GM10248 (cell line): ENCODE measurements at places on chromosomes 1 and 21.

GRCh38 chr1:110300412-110301085 lies 38.6 kb upstream of the RBM15 start:
- no peak for DNase-seq

DNA sequence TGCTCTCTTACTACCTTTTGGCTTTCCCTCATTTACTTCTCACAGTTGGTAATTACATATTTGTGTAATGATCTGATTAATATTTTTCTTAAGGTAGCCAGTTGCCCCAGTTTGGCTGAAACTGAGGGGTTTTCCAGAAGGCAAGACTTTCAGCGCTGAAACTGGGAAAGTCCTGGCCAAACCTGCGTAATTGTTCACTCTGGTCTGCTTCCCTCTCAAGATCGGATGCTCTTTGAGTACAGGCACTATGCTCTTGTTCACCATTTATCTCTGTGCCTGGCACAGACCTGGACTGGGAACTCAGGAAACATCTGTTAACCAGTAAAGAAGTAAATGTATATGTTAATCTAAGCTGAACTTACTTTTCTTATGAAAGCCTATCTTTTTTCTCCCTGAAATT lies 209.6 kb upstream of the HOOK1 start:
- no peak for DNase-seq

DNA sequence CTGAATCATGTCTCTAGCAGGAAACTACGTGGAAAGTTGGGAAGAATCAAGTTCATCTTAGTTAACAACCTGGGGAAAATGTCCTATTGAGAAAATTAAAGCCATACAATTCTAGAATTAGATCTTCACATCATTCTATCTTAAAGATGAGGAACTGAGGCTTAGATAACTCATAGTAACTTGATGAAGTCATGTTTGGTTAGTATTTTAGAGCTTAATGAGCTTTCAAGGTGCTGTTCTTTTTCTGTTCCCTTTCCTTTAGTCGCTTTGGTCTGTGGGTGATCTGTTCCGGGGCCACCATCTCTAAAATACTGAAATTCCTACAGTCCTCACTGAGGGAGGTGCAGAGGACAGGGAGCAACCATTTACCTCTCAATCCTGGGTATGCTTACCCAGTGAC lies 4.3 kb upstream of the GLUL start:
- DNase-seq = no peak

- DNase-seq = no peak
These were observed 14.3 kb downstream of the TSPAN2 start for GRCh38 chr1:115074839-115075534.

DNA sequence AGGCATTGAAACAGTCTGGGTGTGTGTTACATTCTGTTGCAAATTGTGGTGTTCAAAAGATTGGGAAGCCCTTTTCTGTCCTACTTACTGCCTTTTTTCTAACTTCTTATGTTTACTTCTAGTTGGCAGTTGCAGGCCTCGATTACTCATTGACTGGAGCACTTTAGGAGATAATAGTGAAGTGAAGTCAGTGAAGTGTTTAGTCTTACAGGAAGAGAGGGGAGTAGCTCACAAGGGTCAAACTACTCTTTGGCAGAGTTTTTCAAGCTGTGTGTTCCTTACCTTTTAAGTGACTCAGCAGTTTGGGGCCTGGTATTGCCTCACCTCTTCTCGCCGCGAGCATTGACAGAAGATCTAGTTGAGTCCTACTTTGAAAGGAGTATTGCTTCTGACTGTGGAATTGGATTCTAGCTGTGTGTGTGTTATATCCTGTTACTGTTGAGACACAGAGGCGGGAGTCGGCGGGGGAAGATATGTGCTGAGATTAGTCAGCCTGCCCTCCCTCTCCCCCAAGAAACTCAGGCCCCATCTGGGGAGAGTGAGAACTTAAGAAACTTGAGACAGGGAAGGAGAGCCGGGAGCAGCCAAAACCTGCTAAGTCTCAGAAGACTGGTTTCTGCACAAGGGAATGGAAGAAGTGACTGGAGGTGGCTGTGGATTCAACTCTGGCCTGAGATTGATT lies 19.3 kb downstream of the AHCYL1 start:
- DNase-seq = peak; percentile 42

DNA sequence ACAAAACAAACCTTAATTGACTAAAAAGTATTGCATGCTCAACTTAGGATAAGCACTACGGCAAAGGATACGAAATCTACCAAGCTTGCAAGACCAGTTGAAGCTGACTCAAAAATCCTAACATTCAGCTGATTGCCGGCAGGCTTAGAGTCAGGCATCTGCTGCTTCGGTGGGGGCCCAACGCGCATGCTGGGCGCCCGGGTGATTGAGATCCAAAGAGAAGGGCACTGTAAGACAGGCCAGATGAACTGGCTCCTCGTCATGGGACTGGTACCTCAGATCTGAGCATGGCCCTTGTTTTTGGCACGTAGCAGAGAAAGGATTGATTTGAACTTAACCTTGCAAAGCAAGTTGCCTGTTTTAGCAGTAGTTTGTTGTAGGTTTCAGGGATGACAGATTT lies 86.6 kb downstream of the PRDM2 start:
- no peak for DNase-seq

- DNase-seq = peak; percentile 66
These were observed 5.5 kb upstream of the FOXD2 start for GRCh38 chr1:47432071-47433036.

DNA sequence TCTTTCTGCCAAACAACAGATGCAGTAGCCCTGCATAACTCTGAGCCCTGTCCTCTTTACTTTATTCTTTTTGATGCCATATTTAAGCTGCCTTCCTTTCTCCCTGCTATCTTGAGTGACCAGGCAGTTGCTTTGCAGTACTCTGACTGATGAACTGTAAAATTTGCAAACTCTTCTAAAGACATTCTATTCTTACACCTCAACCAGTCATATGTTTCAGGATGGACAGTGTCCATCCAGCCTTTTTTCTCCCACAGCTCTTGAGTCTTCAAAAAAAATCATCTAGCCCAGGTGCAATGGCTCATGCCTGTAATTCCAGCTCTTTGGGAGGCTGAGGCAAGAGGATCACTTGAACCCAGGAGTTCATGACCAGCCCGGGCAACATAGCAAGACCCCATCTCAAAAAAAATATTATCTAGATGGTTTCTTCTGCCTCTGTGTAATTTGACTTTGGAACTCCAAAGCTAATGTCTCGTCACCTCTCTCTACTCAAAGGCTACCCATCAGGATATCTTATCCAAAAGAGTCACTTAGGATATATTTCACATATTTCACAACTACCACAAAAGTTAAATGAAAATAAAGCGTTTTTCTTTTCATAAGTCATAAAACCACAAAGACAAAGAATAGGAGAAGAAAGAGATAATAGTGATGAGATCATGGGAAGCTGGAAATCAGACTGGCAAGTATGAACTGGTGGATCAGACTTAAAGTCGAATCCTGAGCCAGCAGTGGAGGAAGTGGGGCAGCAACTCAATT lies 54.6 kb upstream of the IPO9 start:
- DNase-seq = no peak

- DNase-seq = no peak
These were observed 7.8 kb upstream of the HSD17B7 start for GRCh38 chr1:162782671-162783070.

DNA sequence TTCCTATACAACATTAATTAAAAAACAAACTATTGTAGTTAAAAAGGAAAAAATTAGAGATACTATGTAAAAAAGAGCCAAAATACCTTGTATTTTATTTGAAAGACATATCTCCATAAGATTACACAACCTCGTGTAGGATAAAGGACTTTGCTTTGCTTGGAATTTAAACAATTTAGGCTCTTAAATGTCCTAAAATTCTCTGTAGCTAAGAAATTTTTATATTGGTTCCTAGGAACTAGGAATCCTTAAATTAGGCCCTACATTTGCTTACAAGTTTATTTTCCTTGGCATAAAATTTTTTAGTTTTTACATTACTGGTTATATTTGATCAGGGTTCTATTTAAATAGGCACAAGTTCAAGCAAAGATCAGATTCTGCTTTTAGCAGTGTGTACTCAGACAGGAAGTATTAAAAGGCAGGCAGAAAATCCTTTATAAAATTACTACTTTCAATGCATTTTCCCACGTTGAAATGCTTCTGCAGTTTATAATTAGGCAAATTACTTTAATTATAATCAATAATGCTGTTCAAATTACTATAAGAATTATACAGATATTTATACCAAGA lies 3.4 kb upstream of the ANGPTL3 start:
- no peak for DNase-seq

DNA sequence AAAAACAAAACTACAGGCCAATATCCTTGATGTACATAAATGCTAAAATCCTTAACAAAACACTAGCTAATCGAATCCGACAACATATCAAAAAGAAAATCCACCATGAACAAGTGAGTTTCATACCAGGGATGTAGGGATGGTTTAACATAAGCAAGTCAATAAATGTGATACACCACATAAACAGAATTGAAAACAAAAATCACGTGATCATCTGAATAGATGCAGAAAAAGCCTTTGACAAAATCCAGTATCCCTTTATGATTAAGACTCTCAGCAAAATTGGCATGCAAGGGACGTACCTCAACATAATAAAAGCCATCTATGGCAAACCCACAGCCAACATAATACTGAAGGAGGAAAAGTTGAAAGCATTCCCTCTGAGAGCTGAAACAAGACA lies 466.1 kb downstream of the BRINP3 start:
- DNase-seq = no peak

GRCh38 chr1:38244218-38244845 lies 197.7 kb upstream of the POU3F1 start:
- no peak for DNase-seq

DNA sequence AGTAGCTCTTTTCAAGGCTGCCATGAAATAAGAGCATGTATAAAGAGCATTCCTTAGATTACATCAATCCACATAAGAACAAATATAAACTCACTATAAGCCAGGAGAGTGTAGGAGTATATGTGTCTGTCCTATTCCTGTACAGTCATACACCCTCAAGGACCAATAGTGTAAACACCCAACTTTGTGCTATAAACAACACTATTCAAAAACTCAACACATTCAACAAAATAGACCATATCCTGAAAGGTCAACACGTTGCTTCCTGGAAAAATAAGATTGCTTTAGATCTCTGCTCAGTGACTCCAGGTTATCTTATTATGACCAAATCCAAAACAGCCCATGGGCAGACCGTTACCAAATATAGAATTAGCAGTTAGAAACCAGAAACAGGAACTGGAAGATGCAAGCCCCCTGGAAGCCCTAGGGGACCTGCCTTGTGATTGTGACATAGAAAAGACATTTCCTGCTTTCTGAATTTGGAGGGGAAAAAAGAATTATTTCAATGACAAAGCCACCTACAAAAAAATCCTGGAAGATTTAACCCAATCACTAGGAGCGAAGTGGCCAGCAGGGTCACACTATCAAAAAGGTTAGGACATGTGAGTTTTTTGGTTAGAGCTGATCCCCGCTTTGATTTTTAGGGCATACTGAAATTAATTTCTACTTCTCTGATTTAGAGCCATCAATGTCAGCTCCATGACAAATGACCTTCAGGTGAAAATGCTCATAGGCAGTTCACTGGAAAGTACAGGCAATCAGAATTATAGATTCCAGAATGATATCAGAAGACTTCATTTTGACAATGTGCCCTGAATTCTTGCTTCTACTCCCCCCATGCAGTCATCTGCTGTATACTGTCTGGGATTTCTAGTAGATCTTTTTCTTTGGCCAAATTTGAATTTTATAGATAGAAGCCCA lies 59.9 kb downstream of the LRRC8C start:
- DNase-seq = peak; percentile 29

DNA sequence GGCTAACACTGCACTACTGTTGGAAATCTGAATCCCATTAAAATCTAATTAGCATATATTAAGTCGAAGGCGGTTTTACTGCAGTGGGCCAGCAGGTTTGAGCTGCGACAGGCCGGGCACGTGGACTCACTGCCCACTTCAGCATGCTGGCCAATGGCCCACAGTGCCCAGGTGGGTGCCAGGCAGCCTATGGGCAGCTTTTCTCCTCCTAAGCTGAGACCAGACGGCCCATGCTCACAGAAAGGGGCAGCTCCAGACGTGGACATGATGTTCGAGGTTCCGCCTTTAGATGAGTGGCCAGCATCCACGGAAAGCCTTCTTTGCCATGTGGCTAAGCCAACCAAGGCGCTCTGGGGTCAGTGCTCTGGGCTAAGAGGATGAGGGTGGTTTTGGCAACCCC lies 89.8 kb upstream of the KLHDC7A start:
- no peak for DNase-seq

- DNase-seq = no peak
These were observed 5.1 kb upstream of the ARNT start for GRCh38 chr1:150881331-150882070.

DNA sequence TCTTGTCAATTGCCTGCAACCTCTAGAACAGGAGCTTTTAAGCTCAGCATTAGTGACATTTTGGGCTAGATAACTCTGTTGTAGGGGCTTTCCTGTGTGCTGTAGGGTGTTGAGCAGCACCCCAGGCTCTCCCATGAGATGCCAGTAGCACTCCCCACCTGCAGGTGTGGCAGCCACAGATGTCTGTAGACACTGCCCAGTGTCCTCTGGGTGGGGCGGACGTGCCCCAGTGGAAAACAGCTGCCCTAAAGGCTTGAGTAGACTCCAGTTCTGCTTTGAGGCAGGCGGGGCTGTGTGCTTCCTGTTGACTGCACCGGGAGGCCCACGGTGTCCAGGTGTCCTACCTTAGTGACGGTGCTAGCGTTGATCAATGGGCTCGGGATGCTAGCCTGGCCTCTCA lies 16.9 kb upstream of the PWP2 start:
- no peak for DNase-seq

- no peak for DNase-seq
These were observed 179.2 kb downstream of the ATP6V1G3 start for GRCh38 chr1:198361237-198361767.

DNA sequence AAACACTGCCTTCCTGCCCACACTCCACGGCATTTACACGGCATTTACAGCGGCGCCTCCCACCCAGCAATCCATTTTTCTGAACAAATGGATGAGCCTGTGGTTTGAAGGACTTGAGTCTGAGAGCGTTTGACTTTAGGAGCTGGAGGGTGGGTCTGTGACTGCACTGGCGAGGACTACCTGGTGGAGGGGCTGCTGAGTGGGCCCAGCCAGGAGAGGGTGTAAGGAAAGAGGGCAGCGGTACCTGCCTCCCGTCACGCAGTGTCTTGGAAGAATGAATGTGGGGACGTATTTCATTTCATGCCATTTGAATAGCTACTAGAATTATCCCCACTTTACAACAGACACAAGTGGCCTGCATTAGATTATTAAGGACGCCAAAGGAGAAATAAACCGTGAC lies 62.9 kb downstream of the B3GALT5 start:
- no peak for DNase-seq

- DNase-seq = no peak
These were observed 212.4 kb downstream of the FOXD2 start for GRCh38 chr1:47650205-47650604.
